ENCODE measurements at places on chromosomes 2 and 18. TPM values are rescaled to one million over a fixed set of nuclear protein-coding genes. Genes with fewer than 3 reads are reported as not detected.

OTOS gene
- total RNA-seq = not detected

MEP1B gene
- not detected for total RNA-seq

UGT1A4 gene
- total RNA-seq = not detected

CCL20 gene
- total RNA-seq = not detected

MAB21L4 gene
- total RNA-seq = not detected

REL gene
- total RNA-seq = 5.3 TPM

ESPNL gene
- total RNA-seq = not detected

PECR gene
- total RNA-seq = 7.4 TPM
